SIG-M5 (cell line): ENCODE measurements at places on chromosomes 4 and X.

GRCh38 chr4:125346616-125347015, 31.9 kb downstream of the FAT4 start:
- DNase-seq, result no peak

DNA sequence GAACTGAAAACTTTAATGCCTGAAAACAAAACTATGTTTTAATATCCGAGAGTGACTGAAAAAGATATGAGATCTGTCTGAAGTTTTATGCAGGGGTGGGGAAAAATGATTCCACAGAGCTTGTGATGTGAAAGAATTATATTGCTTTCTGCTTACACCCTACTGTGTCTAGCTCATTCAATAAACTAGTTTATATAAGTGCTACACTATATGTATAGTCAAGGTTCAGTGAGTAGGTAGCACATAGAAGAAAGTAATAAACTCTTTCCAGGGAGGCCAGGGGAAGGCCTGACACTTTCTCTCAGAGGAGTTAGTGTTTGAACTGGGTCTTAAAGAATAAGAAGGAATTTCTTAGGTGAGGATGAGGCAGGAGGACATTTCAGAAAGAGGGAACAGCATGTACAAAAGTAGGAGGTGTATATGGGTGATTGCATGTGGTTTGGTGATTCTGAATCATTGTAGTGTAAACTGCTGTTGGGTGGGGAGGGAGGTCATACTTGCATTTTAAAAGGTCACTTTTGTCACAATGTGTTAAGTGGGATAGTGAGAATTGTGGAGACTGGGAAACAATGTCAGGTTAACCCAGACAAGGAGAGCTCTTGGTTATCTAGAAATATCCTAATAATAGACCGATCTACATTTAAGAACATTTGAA, 25.1 kb upstream of the TEX13D start:
- no peak for DNase-seq

- no peak for DNase-seq
These were observed 31.8 kb downstream of the STAG2 start for GRCh38 chrX:123993326-123993725.

DNA sequence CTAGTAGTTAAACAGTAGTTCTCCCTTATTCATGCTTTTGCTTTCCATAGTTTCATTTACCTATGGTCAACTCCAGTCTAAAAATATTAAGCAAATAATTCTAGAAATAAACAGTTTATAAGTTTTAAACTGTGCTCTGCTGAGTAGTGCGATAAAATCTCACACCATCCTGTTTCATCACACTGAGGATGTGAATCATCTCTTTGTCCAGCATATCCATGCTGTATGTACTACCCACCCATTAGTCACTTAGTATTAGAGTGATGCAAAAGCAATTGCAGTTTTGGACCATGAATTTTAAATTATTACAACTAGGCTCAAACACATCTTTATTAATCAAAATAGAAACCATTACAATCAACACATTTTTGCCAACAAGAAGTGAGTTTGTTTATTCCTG, 187.4 kb downstream of the TEX13C start:
- DNase-seq, result no peak

GRCh38 chr4:112173593-112174558, 28.6 kb downstream of the FAM241A start:
- no peak for DNase-seq

DNA sequence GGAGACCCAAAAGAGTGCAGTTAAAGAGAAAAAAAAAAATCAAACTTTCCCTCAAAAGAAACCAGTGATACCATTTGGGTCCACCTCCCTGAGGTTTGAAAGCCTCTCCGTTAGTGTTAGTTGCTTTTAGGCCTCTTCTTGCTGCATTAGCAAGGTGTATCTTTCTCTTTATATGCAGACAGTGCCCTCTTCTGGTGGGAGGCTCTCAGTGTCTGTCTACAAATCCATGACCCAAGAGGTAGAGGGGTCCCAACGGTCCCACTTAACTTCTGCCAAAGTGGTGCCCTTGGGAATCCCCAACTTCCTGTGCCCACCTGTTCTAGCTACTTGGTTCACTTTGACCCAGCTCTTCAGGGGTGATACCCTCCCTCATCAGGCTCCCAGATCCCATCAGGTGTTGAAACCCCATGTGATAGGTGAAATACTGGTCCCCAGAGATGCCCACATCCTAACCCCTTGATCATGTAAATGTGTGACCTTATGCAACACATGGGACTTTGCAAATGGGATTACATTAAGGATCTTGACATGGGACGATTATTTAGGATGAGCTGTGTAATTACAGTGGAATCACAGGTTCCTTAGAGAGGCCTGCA, 63.7 kb upstream of the CD99 start:
- no peak for DNase-seq
